Pulmonary artery endothelial cell (primary cell): ENCODE measurements at places on chromosomes 7 and 10. TPM values are rescaled to one million over a fixed set of nuclear protein-coding genes. Genes with fewer than 3 reads are reported as not detected.

Gene AKR1B15
- total RNA-seq = not detected in 2 replicates

Gene LRRC18
- total RNA-seq = not detected in 2 replicates

Gene AGR3
- total RNA-seq = not detected in 2 replicates

Gene OR6V1
- not detected in 2 replicates for total RNA-seq

Gene SLC16A12
- 0.66 and 1.3 TPM in 2 replicates for total RNA-seq

Gene FBXL13
- 0.73 and 3.0 TPM in 2 replicates for total RNA-seq

Gene HTR5A
- total RNA-seq = not detected in 2 replicates

Gene BICC1
- total RNA-seq = 1.7 and 3.2 TPM in 2 replicates

Gene CNNM2
- 2.2 and 4.9 TPM in 2 replicates for total RNA-seq

Gene CDH23
- total RNA-seq = under 0.01 and 0.07 TPM in 2 replicates

Gene AFAP1L2
- total RNA-seq = 1.3 and 7.3 TPM in 2 replicates

Gene CALY
- total RNA-seq = not detected in 2 replicates

Gene PTPN20
- total RNA-seq = 0.26 and 1.7 TPM in 2 replicates
